ENCODE measurements at places on chromosomes 3 and 15.

GRCh38 chr3:47047069-47047468, 67.6 kb downstream of the NBEAL2 start:
- no peak for DNase-seq

DNA sequence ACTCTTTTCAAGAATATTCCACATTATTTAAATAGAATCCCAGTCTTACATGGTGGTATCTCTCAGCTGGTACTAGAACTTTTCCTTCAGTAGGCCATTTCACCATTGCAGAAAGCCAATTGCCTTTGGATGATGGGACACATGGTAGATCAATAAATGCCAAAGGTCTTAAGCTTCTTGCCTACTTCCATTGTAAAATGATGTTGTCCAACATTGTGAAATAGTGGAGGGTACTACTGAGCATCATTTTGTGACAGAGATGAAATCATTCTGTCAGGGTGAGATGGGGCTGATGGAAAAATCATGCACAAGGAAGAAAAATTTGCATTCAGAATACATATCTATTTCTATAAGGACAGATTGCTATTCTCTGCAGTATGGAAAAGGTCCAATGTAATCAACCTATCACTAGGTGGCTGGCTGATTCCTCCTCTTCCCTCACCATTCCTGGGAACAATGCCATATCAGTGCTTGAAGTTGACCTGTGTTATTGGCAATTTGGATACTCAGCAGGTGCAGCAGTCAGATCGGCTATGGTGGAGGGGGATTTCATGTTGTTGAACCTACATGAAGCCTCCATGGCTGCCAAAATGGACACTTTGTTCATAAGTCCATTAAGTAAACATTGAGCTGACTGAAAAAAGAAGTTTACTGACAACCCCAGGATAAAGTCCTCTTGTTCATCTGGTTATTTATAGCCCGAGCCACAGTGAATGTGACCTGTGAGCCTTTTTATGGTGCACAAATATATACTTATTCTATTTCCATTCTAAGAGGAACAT, 596.9 kb upstream of the ARPP21 start:
- DNase-seq = peak; percentile 1

- no peak for DNase-seq
Measured at GRCh38 chr3:133868758-133869475, 26.8 kb downstream of the RAB6B start.

GRCh38 chr15:60895986-60896385, 333.1 kb downstream of the RORA start:
- no peak for DNase-seq

All from NCI-H774 (cell line).